NCI-H1694 treated with DMSO at 0.1 percent for 48 hours (cell line): ENCODE measurements at places on chromosomes 16 and 17.

- DNase-seq, result no peak
Observed at GRCh38 chr17:61458421-61459141, 6.4 kb downstream of the TBX4 start.

- DNase-seq, result no peak
Observed at GRCh38 chr17:27800522-27800921, at the start of gene NOS2. NOS2 (minus strand) TSS chr17:27800529; CDS start chr17:27798809, 1,720 bp downstream.

- no peak for DNase-seq
Observed at GRCh38 chr16:84633622-84634021, 14.7 kb upstream of the KLHL36 start.

- DNase-seq, result no peak
Observed at GRCh38 chr16:50996830-50997186, 154.3 kb downstream of the SALL1 start.

GRCh38 chr16:568401-569258, 1.1 kb upstream of the PIGQ start:
- no peak for DNase-seq

DNA sequence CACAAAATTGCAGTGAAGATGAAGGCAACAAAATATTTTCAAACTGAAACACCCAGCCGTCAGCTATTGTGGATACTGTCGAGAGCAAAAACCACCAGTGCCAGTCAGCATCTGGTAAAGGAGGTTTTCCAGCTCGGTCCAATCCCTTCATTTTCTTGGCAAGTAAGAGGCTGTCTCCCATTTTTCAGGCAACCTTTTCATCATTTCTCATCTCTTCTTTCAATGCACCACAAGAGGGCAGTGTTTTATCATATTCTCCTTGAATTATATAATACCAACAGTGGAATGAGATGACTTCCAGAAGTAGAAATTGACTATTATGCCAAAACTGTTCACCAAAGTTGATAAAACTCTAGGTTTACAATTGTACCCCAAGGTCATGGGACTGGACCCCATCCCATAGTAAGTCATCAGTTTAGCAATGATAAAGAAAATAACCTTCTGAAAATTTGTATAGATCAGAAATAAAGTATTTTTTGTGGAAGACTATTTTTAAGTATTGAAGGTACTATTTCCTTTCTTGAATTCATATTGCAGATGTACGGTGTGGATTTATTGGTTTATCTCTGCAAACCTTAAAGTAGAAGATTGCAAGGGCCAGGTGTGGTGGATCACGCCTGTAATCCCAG, 16.8 kb downstream of the NQO1 start:
- peak; percentile 75 for DNase-seq

DNA sequence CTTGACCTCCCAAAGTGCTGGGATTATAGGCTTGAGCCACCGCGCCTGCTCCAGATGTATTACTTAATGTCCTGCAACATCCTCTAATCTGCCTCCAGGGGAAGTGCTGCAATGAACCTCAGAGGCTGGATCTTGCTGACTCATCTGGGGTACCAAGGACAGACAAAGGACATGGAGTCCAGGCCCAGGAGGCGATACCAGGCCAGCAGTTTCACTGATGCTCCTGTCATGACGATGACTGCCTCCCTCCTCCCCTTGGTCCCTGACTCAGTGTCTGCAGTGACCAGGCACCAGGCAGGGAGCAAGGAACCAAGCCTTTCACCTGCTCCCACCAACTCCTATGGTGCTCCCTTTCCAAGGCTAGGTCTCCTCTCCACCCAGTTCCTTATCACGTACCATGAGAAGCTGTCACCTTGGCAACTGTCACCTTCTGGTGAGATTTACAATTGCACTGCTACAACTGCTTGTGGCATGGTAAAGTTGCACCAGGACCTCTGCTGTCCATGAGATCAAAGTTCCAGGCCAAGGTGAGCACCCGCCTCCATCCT, 21.6 kb upstream of the PHOSPHO1 start:
- DNase-seq, result no peak

GRCh38 chr16:70608521-70608920, 37.8 kb upstream of the IL34 start:
- no peak for DNase-seq

GRCh38 chr17:56489980-56490379, 103.5 kb upstream of the NOG start:
- DNase-seq, result no peak

DNA sequence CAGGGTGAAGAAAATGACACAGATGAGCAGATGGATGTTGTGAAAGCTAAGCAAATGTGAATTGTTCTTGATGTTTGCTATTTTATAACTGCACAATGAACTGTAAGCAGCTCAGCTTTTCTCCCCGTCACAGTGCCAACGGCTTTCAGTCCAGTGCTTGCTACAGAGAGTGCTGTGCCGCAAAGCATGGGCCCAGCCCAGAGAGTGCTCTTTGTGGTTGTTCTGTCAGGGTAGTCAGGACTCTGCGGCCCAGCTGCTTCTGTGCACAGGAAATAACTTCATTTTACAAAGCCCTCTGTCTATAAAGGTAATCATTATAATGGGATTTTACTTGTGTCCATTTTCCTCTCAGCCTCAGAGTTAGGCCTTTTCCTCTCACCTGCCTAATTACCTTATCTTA, 39.1 kb downstream of the CDRT15 start:
- no peak for DNase-seq

DNA sequence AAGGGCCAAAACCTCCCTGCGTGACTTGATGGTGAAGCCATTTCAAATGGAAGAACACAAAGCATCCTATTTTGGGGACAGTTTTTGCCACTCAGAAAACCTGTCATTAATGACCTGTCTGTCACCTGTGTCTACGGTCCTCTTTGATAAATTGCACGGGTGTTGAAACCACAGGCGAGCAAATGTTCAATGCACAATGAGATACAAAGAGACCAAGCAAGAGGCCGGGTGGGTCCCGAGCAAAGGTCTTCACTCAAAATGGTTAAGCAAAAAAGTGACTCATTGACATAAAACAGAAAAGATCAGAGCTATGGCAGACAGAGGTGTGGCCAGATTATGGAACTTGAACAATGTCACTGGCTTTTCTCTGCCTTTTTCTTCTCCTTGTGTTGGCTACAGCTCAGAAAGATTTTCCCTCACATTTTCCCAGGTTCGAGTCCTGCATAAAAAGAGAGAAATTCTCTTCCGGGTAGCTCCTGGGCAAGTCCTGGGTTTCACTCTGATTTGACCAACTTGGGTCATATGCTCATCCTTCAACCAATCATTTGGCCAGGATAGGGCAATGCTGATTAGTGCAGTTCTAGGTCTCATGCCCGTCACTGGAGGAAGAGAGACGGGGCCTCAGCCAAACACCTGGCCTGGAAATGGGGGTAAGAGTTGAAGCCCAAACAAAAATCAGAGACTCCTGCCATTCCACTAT, 92.2 kb downstream of the CMC2 start:
- DNase-seq, result no peak

DNA sequence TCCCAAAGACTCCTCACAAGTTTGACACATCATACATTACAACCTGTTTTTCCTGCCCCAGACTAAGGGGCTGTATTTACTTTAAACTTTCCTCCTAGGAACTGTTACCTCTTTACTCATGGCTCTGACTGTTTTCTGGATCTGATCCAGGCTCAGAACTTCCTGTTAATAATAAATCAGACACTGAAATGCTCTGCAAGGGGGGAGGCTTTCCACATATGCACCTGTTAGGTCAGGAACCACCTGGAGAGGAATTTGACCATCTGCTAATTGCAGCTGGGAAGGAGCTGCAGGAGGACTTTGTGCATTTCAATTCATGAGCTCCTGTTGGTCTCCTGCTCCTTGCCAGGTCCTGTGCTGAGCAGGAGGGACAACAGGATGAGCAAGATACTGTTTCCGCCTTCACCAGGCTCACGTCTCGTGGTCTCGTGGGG, 476.9 kb upstream of the CDH5 start:
- no peak for DNase-seq

GRCh38 chr17:46730679-46731078, 87.8 kb downstream of the WNT3 start:
- DNase-seq, result no peak

DNA sequence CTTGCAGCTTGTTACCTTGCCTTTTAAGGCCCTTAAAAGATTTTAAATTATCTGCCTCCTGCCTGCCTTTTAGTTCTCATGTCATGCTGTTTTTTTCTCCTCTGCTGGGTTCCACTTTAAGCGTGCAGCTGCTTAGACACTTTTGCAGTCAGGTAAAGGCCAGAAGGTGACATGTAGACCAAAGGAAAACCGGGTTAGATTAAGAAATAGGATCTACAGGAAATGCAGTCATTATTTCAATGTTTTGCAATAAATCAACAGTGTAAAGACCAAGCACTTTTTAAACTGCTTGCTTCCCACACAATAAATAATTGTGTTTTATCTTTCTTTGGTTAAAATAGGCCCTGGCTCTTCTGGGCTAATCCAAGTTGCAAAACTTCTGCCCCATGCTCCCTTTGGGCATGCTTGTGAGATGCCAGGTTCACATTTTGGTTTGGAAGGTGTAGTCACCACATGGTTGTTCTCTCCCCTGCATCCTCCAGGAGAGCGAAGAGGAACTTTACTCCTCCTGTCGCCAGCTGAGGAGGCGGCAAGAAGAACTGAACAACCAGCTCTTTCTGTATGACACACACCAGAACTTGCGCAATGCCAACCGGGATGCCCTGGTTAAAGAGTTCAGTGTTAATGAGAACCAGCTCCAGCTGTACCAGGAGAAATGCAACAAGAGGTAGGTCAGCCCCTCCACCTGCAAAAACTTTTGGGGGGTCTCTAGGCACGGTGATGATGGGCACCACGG, 54.9 kb downstream of the SDR42E1 start:
- DNase-seq, result no peak

- no peak for DNase-seq
Observed at GRCh38 chr17:57966875-57967274, 11.7 kb upstream of the CUEDC1 start.

DNA sequence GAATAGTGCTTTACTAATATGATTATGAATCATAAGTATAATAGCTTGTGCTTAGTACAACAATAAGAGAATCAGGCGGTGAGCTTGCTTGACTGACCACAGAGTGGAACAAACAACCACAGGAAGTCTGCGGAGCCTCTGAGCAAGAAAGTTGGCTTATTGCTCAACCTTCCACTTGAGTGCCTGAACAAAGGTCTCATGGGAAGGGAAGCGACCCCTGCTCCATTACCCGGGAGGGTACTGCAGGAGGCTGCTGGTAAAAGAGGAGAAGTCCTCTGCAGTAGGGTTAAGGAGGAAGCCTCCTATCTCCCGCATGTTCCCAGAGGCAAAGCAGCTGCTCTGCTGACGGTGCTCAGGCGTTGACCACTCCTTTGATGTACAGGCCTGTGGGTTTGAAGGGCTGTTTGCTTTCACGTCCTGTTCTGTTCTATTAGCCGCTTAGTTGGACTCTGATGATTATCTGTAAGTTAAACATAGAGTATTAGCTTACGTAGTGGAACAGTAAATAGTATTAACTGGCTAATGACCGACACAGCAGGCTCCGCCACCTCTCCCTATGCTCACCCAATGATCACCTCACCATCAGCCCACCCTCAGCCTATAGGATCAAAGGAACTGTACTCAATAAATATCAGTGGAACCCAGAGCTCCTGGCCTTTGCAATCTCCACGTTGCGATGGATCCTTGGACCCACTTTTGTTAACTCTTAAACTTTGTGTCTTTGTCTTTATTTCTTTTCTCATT, 17.5 kb downstream of the ALOX15B start:
- no peak for DNase-seq

- DNase-seq, result no peak
Observed at GRCh38 chr16:56689171-56689570, 6.9 kb downstream of the MT1X start.

- DNase-seq, result no peak
Observed at GRCh38 chr17:49730078-49730784, 22.5 kb upstream of the SLC35B1 start.

- DNase-seq, result no peak
Observed at GRCh38 chr17:78332991-78333390, 26.9 kb downstream of the SOCS3 start.

DNA sequence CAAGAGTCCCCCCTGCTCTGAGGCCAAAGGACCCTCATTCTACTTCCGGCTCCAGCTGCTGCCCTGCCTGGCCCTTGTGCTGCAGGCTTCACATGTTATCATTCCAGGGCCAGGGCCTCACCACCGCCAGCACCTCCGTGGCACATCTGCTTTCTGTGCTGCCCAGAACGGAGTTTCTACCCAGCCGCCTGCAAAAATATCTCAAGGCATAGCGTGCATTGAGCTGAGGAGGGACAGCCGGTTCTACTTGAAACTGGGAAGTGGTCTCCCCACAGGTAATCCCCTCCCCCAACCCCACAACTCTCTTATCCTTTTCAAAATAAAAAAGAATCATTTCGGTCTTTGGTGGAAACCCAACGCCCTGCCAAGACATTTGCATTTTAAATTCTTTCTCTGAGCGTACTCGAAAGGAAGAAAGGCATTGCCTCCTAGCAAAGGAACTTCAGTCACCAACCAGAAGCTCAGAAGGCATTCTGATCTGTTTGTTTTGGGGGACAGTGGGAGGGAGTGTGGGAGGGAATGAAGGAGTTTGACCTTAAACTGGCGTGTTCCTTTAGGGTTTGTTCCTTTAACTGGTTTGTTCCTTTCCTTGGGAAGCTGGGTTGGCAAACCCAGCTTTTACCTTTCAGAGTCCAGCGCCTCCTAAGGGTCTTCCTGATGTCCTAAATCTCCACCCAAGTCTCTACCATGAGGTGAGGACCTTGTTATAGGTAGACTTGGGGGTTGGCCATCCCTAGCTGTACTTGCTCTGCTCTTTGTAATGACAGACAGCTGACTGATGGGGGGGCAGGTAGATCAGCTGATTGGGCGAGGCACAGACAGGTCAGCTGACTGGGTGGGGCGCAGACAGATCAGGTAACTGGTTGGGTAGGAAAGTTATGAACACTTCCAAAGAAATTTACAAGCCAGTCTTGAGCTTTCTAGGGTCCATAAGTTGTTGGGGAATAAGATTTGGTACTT, 33.4 kb upstream of the PIK3R6 start:
- DNase-seq, result no peak

GRCh38 chr16:7571366-7571765, 238.7 kb downstream of the RBFOX1 start:
- no peak for DNase-seq

- DNase-seq, result peak; percentile 53
Observed at GRCh38 chr17:18981642-18982424, 22.7 kb downstream of the FAM83G start.

GRCh38 chr17:70661342-70662222, 492.2 kb downstream of the KCNJ2 start:
- no peak for DNase-seq

- no peak for DNase-seq
Observed at GRCh38 chr17:81254955-81255717, 16.0 kb downstream of the NDUFAF8 start.

GRCh38 chr17:22304667-22305303, 612.5 kb downstream of the KCNJ18 start:
- no peak for DNase-seq
